ENCODE measurements at places on chromosomes 12 and 14. TPM values are rescaled to one million over a fixed set of nuclear protein-coding genes. Genes with fewer than 3 reads are reported as not detected.
A peak's percentile ranks its signal among the peaks of the same experiment; 100 is the strongest.

DPF3 gene
- 3.0 TPM for total RNA-seq

GRCh38 chr12:58268069-58268468, 326.7 kb downstream of the ATP23 start:
- no peak for DNase-seq

- no peak for DNase-seq
These were observed 98.7 kb downstream of the ERGIC2 start for GRCh38 chr12:29282031-29282816.

DNA sequence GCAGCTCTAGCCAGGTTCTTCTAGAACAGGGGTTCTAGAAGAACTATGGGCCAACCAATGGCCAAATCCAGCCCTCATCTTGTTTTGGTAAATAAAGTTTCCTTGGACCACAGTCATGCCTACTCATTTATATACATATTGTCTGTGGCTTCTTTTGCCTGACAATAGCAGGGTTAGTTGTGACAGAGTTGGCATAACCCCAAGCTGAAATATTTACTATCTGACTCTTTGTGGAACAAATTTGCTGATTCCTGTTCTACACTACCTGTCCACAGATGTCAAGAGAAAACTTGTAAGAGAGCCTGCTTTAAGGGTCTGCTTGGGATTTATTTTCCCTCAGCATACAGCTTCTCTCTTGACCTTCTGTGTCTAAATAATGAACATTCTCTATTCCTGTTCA, 289.0 kb downstream of the KSR2 start:
- peak; percentile 73 for DNase-seq

- DNase-seq: peak; percentile 77
These were observed 22.6 kb upstream of the AMIGO2 start for GRCh38 chr12:47102406-47102805.

DNA sequence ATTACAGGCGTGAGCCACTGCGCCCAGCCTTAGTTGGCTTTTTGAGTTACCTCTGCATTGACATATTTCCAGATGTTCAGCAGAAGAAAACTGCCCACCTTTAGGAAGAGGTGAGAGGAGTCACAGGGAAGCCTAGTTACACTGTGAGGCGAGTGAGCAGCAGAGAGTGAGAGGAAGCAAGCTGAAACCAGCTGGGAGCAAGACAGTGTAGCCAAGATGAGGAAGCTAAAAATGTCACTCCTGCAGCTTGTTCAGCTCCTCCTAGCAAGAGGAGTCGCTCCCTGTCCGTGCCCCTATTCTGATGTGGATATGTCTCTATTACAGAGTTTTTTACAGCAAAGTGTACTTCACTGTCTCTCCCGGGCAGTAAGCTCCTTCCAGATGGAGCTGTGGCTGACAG, 127.6 kb downstream of the GXYLT1 start:
- DNase-seq: no peak

GRCh38 chr14:29925736-29926135, 1.9 kb downstream of the PRKD1 start:
- peak; percentile 64 for DNase-seq

RNU4-1 gene
- total RNA-seq: under 0.01 TPM

All from renal cortical epithelial cell (primary cell).